Endothelial cell of umbilical vein (primary cell): ENCODE measurements at places on chromosomes 5 and 9.

GRCh38 chr5:141150224-141150992, 551 bp downstream of the PCDHB6 start:
- DNase-seq: no peak

- peak; percentile 26 for DNase-seq
Observed at GRCh38 chr5:77844373-77844622, 68.2 kb upstream of the TBCA start.

DNA sequence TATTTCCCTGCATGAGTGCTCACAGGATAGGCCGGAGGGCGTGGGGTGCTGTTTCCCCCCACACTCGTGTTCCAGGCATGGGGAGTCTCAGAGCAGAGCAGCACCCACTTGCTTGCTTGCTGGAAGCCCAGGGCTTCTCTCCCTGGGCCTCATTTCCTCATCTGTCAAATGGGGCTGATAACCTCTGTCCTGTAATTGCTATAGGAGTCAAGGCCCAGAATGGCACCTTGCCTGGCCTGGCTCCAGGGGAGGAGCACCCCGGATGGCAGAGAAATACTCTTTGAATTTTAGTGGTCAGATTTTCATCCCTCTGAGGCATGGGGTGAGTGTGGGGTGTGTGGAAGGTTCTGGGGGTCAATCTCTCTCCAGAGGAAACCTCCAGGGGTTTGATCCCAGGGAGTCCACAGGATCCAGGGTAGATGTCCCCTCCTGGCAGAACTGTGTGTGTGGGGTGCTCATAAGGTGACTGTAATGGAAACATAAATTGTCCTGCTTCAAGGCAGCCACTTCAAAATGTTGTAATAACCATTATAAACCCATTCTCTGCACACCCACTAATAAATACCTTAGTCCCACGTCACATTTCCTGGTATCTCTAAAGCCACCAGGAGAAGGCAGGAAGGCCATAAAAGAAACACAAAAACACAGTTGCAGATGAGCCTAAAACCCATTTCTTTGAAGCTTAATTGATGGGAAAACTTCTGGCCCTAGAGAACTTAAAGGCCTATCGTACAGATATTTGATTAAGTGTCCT, 272.2 kb downstream of the FSTL4 start:
- DNase-seq: no peak

DNA sequence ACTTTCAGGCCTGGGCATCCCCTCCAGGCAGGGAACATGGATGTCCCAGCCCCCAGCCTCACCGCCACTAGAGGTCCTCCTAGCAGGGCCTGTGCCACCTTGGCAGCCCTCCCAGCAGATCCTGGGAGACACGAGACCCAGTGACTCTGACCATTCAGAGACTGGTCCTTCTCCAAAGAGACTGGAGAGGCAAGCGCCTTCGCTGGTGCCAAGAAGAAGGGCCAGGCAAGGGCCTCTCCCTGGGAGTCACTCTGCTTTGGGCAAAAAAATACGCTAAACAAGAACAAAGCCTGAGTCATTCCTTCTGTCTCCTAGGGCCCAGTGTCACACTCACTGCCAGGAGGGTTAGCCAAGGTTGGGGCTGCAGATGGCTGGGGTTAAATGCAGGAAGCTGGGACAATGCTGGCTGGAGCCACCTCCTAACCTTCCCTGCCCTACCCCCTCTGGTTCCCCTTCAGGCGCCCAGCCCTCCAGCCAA, 35.3 kb upstream of the SMIM23 start:
- peak; percentile 83 for DNase-seq

- no peak for DNase-seq
Observed at GRCh38 chr5:1831677-1832313, 30.6 kb downstream of the NDUFS6 start.

- DNase-seq: no peak
Observed at GRCh38 chr5:126871441-126871840, 94.5 kb downstream of the LMNB1 start.

DNA sequence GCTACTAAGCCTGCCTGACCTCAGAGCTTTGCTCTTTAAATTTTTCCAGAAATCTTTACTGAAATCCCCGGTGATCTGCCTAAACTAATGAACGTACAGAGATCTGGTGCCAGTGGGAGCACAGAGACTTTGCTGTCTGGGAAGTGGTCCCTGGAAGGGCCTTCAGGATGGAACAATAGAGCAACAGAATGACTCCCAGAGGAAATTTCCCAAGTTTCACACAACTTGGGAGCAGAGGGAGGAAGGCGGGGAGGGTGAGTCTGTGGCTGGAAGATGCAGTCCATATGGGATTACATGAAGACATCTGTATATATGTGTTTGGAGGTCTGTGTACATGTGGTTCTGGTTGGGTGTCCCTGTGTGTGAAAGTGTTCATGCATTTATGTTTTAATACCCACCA, 638.3 kb downstream of the CCDC171 start:
- no peak for DNase-seq
